Activated CD8-positive, alpha-beta memory T cell treated with anti-CD3 and anti-CD28 coated beads for 1 hour (primary cell): ENCODE measurements at places on chromosomes 1 and 21.

- no peak for DNase-seq
These were observed 26.9 kb downstream of the INAVA start for GRCh38 chr1:200921571-200922110.

DNA sequence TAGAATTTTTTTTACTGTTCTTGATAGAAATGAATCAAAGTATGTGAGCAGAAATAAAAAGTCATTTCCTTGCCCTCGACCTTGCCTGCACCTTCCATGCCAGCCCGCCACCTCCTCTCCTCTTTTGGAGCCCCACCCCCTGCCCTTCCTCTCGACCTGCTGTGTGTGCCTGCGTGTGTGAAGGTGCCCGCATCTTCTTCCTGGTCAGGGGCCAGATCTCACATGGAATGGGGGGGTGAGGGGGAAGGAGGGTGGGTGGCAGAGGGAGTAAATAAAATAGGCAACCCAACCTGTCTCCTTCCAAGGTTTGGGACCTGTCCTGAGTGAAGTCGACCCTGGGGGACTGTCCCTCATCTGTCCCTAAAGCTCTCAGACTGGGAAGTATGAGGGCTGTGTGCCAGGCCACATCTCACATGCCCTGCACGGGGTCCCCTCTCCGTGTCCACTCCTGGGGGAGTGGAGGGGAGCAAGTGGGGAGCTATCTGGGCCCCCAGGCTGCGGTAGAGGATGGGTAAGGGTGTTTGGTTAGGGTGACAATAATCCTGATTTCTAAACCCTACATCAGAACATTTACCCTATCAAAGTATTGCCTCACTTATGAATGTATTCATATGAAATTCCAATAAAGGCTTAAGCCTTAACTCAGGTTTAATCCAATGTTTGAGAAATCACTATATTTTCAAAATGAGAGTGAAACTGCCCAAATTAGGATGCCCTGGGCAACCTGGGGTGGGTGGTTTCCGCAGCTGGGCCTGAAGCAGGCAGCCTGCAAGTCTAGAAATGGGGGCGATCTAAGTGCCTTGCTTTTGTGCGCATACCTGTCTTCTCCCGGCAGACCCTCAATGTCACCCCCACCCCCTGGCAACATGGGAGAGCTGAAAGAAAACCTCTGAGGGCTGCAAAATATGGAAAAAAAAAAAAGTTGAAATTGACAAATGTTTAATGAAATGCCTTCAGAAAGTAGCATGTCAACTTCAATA, 15.4 kb downstream of the AMPD2 start:
- no peak for DNase-seq

- DNase-seq = no peak
These were observed 80.2 kb downstream of the RIPK4 start for GRCh38 chr21:41686664-41687063.

GRCh38 chr1:236429715-236430274, 35.7 kb downstream of the EDARADD start:
- DNase-seq = no peak

- DNase-seq = no peak
These were observed 844.9 kb downstream of the KCNT2 start for GRCh38 chr1:195763146-195763906.

GRCh38 chr1:173222149-173223030, 15.3 kb upstream of the TNFSF4 start:
- no peak for DNase-seq
